ENCODE measurements at places on chromosomes 4 and X. TPM values are rescaled to one million over a fixed set of nuclear protein-coding genes. Genes with fewer than 3 reads are reported as not detected.

DNA sequence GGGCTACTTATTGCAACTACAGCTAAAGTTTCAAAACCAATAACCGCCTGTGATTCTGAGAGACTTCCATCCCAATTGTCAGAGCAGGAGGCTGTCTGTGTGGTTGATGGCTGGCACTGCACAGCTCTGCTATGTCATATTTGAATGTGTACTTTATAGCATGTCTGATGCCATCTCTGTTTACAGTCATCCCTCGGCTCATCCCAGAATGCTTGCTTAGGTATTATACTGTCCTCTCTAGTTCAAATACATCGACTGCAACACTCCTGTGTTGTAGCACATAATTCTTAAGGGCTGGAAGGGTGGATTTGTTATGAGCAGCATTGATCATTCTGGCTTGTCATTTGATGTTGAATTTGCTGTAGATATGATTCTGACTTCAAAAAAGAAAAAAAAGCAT, 1617.5 kb upstream of the TENM3 start:
- no peak for DNase-seq

CCDC160 gene
- not detected for total RNA-seq

- DNase-seq: no peak
These were observed 161.1 kb upstream of the NDST4 start for GRCh38 chr4:115274545-115274944.

- DNase-seq: no peak
These were observed 132.8 kb downstream of the DCLK2 start for GRCh38 chr4:150211016-150211415.

DNA sequence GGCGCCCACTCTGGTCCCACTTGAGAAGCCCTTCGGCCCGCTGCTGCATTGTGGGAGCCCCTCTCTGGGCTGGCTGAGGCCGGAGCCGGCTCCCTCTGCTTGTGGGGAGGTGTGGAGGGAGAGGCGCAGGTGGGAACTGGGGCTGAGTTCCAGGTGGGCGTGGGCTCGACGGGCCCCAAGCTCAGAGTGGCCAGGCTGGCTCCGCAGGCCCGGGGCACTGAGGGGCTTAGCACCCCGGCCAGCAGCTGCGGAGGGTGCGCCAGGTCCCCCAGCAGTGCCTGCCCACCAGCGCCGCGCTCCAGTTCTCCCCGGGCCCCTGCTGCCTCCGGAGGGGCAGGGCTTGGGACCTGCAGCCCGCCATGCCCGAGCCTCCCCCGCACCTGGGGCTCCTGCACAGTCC, 65.2 kb upstream of the SMIM10 start:
- DNase-seq: no peak

GATA1 gene
- total RNA-seq: not detected

DNA sequence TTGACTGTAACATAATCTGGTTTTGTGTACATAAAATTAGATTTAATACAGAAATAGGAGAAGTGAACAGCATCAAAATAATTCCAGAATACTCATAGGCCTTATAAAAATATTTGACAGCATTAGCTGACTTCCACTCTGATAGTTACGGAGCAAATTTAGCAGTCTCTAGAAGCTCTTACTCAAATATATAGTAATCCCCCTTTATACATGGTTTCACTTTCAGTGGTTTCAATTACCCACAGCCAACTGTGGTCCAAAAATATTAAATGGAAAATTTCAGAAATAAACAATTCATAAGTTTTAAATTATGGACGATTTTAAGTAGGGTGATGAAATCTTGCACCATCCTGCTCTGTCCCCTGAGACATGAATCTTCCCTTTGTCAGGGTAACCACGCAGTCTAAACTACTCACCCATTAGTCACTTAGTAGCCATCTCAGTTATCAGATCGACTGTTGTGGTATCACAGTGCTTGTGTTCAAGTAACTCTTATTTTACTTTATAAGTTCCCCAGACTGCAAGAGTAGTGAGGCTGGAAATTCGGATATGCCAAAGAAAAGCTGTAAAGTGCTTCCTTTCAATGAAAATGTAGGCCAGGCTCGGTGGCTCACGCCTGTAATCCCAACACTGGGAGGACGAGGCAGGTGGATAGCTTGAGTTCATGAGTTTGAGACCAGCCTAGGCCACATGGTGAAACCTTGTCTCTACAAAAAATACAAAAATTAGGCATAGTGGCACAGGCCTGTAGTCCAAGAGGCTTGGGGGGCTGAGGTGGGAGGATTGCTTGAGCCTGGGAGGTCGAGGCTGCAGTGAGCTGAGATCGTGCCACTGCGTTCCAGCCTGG, 17.2 kb upstream of the RTL9 start:
- no peak for DNase-seq

DNA sequence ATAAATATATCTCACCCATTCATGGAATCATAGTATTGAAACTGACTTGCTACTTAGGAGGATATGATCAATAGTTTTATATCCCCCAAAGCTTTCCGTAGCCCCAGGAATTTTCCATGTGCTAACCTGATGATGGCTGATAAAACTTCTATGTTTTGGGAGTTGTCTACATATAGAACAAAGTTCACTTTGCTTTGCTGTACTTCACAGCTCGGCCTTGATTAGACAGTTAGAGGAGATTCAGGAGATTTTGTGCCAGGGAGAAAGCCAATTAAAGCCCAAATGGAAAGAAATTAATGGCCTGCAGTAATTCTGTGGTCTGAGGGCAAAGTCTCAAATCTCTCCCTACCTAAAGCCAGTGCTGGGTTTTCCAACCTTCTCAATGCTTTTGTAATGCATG, 114.9 kb upstream of the SLC34A2 start:
- DNase-seq: no peak

- no peak for DNase-seq
These were observed at the start of gene SLC16A2 for GRCh38 chrX:74421036-74421739. TSS of gene SLC16A2 (plus strand) at chrX:74421493. CDS start at chrX:74421638, 145 bp downstream.

DNA sequence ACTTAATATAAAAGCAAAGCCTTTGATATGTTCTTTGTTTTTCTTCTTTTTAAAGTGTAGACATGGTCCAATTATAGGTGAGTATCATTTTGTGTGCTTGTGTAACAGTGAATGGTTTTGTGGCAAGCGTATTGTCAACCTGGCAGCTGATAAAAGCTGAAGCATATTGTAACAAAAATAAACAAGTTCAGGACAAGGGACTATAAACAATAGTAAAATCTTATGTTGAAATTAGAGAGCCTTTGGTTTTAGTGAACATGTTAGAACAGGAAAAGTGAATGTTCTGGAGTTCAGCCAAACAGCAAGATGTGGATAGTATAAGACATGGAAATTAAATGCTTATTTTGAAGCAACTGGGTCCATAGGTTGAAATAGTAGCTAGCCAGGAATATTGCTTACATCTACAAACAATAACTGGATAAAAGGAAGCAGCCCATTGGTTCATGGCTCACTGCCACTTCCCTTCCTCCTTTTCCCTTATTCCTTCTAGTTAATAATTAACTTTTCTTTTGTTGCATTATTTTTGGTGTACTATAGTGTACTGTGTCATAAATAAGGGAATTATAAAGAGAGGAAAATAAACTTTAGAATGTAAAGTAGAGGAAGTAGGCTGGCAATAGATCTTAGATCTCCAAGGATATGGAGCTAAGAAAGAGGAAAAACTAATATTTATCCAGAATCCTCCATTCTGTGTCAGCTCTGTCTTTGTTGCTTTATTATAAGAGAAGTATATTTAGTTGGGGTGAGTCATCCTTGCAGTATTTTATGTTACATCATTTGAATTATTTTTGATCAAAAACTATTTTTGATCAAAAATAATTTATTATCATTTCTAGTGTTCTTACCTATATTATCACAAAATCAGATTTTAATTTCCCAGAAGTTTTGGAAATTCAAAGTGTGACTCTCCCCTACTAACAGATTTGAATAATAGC, 65.6 kb downstream of the MRPL1 start:
- no peak for DNase-seq

DNA sequence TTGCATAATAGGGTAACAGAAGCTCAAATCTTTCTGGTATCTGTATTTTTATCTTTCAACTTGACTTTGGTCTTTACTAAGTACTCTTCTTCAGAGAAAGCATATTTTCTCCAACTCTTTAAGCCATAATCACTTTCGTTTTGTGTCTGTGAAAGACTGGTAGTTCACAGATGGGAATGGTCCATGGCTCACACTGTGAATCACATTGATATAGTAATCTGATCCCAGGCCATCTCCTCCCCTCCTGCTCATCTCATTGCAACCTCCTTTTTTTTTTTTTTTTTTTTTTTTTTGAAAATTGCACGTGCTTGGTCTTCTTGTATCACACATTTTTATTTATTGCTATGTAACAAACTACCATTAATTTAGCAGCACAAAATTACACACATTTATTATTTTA, 694.5 kb upstream of the SLIT2 start:
- no peak for DNase-seq

GRCh38 chr4:20106921-20107320, 144.8 kb upstream of the SLIT2 start:
- DNase-seq: no peak

DNA sequence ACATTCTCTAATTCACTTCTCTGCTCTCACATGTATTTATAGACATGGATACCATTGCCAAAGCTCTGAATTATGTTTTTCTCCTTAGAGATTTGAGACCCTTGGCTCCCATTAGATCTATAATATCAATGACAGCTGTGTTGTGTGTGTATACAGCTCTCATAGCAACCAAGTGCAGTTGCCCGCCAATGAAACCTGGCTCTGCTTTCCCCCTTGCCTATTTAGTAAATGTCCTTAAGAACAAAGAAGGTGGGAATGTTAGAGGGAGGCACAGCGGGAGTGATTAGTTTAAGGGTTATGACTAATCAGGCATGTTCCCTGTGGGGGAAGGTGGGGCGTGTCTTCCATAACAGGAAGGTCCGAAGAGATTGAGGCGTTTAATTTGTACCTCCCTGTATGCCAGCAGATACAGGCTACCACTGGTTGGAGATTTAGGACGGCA, 100.5 kb upstream of the TBC1D9 start:
- DNase-seq: no peak

DNA sequence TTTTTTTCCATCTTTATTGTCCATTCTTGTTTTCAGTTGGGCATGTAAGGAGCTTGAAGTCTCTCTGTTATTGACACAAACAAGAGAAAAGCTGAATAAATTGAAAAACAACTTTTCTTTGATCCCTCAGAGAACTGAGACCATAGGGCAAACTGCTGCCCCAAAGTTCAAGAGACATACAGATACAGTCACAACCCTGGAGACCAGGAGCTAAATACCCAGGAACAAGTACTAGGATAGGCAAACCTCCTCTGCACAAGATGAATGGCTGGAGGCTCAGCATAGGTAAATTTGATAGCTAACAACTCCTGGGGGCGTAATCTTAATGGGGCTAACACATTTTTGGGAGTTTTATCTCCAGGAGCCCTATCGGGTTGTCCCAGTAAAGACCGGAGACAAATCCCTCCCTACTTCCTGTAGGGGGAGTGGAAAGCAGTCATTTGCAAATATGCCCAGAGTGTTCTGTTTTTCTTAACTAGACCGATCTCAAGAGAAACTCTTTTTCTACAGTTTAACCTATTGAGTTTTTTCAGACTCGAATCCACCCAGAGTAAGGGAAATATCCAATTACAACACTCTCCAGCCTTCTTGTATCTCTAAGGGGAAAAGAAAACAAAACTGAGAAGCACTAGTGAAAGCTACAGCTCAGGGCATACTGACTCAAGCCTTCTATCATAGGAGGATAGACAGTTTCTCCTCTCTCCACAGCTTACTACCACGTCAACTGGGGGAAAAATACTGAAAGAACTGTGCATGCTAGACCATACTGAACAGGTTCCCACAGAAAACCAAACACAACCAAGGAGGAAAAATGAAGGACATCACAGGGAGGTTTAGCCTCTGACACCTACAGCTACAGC, 23.1 kb downstream of the MAGEA8 start:
- DNase-seq: no peak

DNA sequence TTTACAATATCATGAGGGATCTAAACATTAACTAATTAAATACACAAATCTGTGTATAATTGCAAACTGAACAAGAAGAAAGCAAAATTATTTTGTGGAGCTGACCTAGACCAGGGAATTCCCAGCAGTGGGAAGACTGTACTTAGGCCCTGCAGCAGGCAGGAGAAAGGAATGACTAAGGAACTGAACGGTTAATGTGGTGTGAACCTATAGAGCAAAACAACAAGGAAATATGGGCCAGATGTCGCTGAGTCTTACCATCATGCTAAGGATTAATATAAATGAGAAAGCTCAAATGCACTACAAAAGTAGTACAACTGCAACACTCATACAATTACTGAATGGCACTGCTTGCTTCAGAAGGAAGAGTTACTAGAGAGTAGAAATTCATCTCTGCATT, 120.3 kb upstream of the ATXN3L start:
- no peak for DNase-seq

GRCh38 chrX:47186096-47186740, 7.4 kb upstream of the UBA1 start:
- no peak for DNase-seq

NHSL2 gene
- 0.36 TPM for total RNA-seq

NAP1L3 gene
- 0.70 TPM for total RNA-seq

DNA sequence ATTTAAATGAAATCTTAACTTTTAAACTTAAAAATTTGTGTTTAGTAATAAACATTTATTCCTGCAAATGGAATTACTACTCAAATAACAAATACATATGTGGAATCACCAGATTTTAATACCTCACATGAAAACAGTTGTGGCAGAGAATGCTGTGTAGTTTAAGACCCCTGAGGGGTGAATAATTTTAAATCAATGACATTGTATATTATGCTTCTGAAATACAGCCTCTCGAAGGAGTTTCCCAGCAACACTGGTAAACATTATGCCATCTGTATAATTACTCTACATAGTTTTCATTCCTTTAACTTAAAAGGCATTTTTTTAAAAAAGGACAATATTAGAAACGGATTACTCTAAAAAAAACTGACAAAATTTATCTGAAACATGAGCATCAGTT, 2313.3 kb downstream of the ARAP2 start:
- DNase-seq: no peak

DNA sequence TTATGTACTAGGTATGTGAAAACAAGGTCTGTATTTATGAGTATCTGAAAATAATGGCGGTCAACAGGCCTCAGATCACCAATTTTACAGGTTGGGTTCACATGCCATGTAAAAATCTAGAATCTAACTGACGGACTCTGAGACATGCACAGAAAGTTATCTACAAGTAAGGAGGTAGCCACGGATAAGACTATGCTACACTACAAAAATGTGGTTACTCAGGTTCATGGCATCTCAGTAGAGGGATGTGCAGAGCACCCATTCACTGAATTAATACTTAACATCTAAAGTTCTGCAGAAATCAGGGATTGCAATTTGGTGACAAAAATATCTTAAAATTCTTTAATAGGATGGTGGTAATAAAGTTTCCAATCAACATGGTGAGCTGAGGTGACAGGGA, 155.9 kb downstream of the APBB2 start:
- DNase-seq: no peak

GRCh38 chr4:33512397-33512796, 2731.9 kb downstream of the ARAP2 start:
- DNase-seq: no peak

AWAT2 gene
- not detected for total RNA-seq

ADH1A gene
- not detected for total RNA-seq

DNA sequence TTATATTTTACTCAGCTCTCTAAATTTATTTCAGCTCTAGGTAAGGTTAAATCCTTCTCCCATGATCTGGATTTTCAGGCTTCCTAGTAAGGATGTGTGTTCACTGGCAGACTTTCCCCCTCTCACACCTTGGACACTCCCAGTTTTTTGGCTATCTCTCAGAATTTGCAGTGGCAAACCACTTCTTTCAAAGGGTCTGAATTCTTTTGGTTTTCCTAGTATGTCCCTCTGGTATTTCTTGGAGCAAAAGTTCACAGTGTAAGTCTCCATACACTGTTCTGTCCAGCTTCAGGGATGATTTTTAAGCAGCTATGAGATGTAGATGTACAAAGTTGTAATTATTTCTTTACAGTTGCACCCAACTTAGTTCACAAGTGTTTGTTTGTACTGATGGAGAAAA, 653.8 kb upstream of the GALNT7 start:
- no peak for DNase-seq

- no peak for DNase-seq
These were observed 220.3 kb upstream of the SFRP2 start for GRCh38 chr4:154009191-154009590.

Measured in activated T-helper 1 cell treated with anti-CD3 and anti-CD28 coated beads, Interleukin-12 subunit alpha, Interleukin-12 subunit beta, Interleukin-2, Interleukin-4 antibody, amounts not matched to agents 30 ng/mL and 10 ng/mL and 1 ng/mL, durations not matched to agents 14 hours and 24 hours and 36 hours (primary cell).